ENCODE measurements at places on chromosomes 5 and 9. TPM values are rescaled to one million over a fixed set of nuclear protein-coding genes. Genes with fewer than 3 reads are reported as not detected.

PCDHB5 gene
- total RNA-seq: 4.4 TPM

DNA sequence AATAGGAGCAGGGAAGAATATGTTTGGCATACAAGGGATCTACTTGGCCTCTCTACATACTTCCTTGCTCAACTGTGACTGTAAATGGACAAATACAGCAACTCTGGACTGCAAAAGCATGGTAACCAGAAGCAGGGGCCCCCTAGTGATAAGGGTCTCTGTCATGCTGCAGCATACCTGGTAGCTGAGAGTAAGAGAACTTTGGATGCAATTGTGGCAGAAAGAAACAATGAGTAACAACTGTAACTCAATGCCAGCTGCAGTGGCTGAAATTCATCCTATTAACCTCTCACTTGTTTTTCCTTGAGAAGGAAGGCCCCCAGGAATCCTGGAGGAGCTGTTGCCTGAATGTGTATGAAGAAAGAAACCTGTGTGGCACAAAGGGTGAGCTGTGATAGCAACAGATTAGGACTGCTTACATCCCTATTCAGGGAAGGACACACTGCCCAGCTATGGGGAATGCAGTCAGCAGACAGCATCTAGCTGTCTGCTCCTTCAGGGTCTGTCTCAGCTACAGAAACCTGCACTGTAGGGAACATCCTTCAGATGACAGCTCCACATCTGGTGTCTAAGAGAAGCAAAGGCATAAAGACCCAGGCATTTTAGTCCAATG, 468.1 kb upstream of the ACTBL2 start:
- DNase-seq: no peak

GRCh38 chr9:91282292-91282691, 79.4 kb downstream of the AUH start:
- DNase-seq: no peak

DNA sequence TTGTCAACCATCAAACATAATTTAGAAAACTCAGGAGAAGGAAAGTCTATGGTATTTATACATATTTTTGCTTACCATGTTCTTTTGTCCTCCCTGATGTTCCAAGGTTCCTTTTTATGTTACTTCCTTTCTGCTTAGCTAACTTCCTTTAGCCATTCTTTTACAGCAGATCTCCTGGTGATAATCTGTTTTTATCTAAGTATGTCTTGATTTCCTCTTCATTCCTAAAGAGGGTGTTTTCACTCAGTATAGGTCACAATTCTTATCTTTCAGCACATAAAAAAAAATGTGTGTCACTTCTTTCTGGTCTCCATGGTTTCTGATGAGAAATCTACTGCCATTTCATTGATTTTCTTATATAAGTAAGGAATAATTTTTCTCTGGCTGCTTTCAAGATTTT, 384.4 kb upstream of the PDE4D start:
- DNase-seq: no peak

DNA sequence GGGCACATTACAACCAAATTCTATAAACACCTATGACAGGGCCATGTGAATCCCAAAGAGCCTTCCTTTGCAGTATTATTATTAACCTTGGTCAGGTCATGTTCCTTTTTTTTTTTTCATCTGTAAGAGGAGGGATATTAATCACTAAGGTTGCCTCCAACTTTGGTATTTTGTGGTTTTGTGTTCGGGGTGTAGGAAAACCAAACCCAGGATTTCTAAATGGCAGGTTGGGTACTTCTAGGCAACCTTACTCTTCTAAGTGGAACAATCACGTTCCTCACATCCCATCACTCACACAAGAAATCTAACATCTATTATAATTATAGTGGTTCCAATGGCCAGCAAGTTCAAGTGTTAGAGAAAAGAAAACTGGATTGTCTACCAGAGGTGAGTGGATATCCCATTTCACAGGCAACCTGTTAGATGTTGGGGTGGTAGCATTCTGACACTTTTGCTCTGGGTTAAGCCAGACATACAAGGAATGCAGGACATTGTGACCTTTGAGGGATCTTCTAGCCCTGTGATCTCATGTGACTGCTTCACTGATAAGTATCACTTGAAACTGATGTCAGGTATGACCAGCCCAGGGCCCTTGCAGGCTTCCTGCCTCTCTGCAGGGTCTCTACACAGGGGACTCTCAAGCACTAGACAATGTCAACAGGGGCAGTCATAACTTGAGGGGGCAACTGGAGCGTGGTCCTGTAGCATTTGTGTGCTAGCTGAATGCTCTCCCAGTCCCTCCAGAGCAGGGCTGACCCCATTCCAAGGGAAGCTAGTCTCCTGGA, 126.2 kb upstream of the VLDLR start:
- no peak for DNase-seq

DNA sequence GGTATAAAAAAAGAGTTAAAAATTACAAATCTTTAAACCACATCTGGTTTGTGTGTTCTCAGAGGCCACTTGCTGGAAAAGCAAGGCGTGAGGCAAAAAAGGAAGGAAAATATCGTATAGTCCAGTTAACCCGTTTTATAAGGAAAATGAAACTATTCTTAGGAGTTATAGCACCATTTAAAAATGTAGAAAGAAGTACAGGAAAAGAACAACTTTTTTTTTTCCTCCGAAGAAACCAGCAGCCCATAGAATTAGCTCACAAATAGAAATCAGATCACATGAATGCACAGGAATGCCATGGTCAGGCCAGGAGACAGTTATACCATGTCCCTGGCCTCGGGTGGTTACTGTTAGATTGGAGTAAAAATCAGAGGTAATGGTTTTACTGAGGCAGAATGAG, 241.6 kb downstream of the FBXL7 start:
- DNase-seq: no peak

DNA sequence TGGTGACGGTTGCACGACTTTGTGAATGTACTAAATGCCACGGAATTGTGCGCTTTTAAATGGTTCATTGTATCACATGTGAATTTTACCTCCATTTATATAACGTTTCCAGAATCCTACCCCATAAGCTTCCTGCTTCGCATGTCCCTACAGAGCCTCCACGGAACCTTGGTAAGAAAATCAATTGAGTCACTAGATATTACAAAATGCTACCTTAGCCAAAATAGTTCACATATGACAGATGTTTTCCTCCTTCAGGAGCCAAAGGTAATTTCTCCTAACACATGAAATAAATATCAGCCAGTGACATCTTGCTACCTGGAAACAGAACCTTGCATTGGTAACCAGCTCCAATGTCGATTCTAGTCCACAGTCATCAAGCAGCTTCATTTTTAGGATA, 125.1 kb downstream of the TTLL11 start:
- no peak for DNase-seq

GRCh38 chr9:132241483-132241839, 79.6 kb downstream of the NTNG2 start:
- peak; percentile 70 for DNase-seq

GRCh38 chr5:123093601-123094236, 4.7 kb downstream of the PRDM6 start:
- no peak for DNase-seq

DNA sequence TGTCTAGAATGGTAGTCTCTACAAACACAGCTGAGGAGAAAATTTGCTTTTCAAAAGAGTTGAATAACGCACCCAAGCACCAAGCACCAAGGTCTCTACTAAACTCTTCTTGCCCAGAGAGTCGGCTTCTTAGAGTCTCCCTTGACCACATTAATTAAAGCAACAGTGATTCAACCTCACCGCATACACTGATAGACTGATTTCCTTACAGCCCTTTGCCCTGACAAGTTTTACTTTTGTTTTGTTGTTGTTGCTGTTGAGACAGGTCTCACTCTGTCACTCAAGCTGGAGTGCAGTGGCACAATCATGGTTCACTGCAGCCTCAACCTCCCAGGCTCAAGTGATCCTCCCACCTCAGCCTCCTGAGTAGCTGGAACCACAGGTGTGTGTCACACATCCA, 1035.7 kb upstream of the DMAC1 start:
- DNase-seq: no peak

- DNase-seq: no peak
Observed at GRCh38 chr9:28234133-28234893, 661.0 kb upstream of the C9orf72 start.

GRCh38 chr5:156893517-156893916, 43.4 kb downstream of the PPP1R2B start:
- no peak for DNase-seq

- no peak for DNase-seq
Observed at GRCh38 chr5:77643654-77644370, 5.3 kb upstream of the OTP start.

DNA sequence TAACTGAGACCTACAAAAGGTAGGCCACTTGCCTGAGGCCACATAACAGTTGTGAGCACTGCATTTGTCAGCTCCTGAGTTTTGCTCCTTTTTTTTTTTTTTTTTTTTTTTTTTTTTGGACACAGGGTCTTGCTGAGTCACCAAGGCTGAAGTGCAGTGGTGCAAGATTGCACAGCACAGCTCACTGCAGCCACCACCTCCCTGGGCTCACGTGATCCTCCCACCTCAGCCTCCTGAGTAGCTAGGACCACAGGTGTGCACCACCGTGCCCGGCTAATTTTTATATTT, 37.1 kb downstream of the LAMC3 start:
- no peak for DNase-seq

- DNase-seq: no peak
Observed at GRCh38 chr9:95270790-95271189, 46.7 kb downstream of the FANCC start.

- DNase-seq: no peak
Observed at GRCh38 chr9:76638001-76638400, 126.2 kb upstream of the PCA3 start.

DNA sequence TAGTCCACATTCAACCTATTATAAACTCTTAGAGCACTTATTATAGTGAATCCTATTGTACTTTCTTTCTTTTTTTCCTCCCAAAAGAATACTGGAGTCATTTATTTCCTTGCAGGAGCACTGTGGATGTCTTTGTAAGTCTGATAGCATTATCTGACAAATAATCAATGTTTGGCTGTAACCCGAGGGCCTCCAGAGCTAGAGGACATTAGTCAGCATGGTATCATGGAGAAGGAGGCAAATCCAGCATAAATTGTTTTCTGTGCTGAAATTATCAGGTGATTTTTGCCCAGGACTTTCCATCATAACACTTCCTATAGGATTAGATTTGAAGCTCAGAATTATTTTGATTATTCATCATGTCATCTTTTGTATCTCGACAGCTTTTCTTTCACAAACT, 551.0 kb downstream of the ZNF608 start:
- DNase-seq: no peak

DNA sequence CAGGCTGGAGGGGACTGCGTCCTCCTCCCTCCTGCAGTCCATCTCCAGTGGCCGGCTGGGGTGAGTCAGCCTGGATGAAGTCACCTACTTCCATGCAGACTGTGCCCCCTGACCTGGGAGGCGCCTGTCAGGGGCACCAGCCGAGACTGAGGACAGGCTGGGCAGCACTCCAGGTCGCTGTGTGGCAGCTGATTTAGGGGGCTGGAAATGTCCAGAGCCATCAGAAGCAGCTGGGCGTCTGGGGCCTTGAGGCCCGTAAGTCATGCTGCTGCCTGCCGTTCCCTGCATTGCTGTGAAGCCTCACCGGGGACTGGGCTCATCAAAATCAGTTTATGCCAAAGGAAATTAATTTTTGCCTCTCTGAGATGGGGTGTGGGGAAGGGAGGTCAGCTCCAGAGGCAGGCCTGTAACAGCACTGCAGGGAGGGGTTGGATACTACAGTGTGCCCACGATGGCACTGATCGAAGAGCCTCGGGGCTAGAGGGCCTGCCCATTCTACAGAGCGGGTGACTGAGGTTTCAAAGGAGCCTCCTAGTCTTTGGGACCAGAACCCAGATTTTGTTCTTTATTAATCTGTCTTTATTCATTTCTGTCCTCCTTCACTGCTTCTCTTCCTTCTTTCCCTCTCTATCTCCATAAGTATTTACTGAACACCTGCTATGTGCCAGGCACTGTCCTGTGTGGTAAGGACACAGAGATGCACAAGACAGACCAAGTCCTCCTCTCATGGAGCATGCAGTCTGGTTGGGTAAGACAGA, 70.4 kb upstream of the PSD2 start:
- DNase-seq: no peak

- no peak for DNase-seq
Observed at GRCh38 chr9:93155716-93156474, 21.8 kb upstream of the NINJ1 start.

SPINK4 gene
- not detected for total RNA-seq

DNA sequence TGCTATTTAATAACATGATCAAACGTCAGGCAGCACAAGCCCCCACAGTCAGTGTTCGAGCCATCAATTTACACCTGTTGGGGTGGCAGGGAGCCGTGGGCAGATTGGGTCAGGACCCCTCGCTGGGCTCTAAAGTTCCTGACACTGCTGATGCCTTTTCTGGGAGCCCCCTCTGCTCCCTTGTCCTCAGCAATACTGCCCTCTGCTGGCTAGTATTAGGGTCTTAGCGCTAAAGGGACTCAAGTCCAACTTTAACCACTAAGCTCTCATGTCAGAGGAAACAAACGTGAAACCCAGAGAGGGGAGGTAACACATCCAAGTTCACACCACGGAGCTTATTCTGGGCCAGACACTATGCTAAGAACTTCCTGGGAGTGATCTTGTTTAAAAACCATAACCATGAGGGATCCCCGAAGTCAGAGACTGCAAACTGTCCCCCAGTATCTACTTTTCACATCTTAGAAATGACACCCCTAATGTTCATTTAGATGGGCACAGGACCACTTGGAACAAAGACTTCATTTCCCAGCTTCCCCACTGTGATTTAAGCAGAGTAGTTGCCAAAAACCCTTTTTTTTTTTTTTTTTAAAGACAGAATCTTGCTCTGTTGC, 20.4 kb downstream of the ANKS6 start:
- DNase-seq: no peak

DNA sequence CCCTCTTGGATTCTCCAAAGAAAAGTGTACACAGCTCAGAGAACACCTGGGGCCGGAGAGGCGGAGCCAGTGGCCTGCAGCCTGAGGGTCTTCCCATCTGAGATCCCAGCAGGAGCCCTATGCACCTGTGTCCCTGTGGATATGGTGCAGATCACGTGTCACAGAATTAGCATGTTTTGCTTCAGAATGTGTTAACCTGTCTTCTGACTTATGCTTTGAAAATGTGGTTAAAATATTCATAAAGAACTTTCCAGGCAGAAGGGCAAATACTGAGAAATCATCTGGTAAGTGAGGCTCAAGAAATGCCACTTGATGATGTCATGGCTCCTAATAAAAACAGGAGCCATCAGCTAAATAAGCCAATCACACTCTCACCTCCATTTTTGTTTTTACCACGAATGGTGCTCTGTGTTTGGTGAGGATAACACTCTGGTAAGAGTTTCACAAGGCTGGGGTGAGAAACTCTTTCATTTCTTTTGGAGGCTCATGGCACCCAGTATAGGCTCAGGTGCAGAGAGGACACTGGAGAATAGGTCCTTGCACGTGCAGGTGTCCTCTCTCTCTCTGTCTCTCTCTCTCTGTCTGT, 279.8 kb downstream of the FSTL4 start:
- no peak for DNase-seq

NR5A1 gene
- not detected for total RNA-seq

GRCh38 chr5:139683295-139684271, 35.4 kb downstream of the CXXC5 start:
- no peak for DNase-seq

GLDC gene
- 35.6 TPM for total RNA-seq

RMI1 gene
- total RNA-seq: 5.3 TPM

DNA sequence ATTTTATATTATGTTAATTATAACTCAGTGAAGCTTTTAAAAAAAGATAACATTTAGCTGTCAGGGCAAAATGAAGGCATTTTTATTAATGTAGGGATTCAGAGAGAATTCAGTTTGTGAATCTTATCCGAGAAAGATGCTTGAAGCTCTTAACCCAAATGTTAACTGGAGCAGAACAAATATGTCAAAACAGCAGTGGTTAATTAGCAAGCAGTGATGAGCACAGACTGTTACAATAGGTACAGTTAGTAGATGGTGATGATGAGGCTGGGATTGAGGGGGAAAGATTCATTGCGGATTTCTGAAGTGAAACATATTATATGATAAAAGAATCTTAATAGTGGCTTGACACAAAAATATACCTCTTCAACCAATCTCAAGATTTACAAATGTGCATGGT, 356.7 kb downstream of the DIRAS2 start:
- DNase-seq: no peak
